ENCODE measurements at places on chromosomes 1 and 21. TPM values are rescaled to one million over a fixed set of nuclear protein-coding genes. Genes with fewer than 3 reads are reported as not detected.

KIF17 gene
- total RNA-seq: 0.09 TPM

GRCh38 chr1:202248861-202249260, 55.3 kb downstream of the LGR6 start:
- DNase-seq: no peak

GRCh38 chr1:116323491-116323890, 49.6 kb upstream of the ATP1A1 start:
- DNase-seq: no peak

LAPTM5 gene
- total RNA-seq: 184 TPM

DNA sequence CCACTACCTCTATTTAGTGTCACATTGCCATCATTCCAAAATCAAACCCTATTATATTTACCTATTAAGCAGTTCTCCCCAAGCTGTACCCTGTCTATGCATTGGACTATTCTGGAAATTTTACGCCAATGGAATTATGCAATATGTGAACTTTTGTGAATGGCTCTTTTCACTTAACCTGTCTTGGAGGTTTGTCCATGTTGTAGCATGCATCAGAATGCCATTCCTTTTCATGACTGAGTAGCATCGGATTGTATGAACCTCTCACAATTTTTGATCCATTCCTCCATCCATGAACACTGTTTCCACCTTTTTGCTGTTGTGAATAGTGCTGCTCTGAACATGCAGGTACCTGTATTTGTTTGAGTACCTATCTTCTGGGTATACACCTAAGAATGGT, 33.7 kb downstream of the FAM163A start:
- DNase-seq: no peak

GRCh38 chr1:109827466-109827865, 63.7 kb upstream of the EPS8L3 start:
- peak; percentile 0 for DNase-seq

EVA1B gene
- total RNA-seq: 10.7 TPM

DNA sequence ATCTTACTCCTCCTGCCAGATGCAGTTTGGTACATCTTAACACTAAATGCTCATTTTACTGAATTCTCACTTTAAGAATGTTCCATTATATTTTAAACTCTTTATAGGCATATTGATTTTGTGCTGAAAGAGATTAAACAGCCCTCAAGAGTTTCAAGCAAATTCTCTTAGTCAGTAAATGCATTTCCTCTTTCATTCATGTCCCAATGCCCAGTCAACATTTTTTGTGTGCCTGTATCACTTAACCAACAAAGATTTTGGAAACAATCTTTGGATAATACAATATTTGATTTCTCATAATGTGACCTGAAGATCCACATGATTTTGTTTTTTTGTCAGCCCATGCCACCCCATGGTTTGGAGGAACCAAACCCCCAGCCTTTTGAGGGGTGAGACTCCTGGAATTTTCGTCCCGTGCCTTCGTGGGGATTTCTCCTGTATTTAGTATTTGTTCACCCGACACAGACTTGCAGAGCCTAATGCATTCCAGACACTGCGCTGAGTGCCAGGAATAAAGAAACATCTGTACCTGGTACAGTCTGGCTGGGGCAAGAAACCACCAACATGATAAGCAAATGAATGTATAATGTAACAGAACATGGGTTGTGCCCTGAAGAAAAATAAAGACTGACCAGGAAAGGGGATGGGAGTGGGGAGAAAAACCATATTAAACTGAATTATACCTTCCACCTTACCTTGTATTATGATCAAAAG, 47.1 kb upstream of the ETS2 start:
- no peak for DNase-seq

- peak; percentile 39 for DNase-seq
Observed at GRCh38 chr1:206716870-206717673, 32.4 kb downstream of the MAPKAPK2 start.

- no peak for DNase-seq
Observed at GRCh38 chr1:216032284-216032683, 391.0 kb downstream of the USH2A start.

DNA sequence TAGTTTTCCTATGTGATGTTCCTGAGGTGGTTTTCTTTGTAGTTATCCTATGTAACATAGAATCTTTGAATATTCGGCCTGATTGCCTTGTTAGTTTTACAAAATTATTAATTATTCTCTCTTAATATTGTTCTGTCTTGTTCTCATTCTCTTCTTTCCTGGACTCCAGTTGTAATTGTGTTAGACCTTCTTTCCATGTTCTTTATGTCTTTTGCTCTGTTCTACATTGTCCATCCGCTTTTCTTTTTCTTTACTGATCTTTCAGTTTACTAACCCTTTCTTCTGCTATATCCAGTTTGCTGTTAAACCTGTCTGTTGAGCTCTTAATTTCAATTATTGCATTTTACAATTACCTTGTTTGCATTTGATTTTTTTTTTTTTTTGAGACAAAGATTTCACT, 89.3 kb downstream of the PEX14 start:
- DNase-seq: no peak

DNA sequence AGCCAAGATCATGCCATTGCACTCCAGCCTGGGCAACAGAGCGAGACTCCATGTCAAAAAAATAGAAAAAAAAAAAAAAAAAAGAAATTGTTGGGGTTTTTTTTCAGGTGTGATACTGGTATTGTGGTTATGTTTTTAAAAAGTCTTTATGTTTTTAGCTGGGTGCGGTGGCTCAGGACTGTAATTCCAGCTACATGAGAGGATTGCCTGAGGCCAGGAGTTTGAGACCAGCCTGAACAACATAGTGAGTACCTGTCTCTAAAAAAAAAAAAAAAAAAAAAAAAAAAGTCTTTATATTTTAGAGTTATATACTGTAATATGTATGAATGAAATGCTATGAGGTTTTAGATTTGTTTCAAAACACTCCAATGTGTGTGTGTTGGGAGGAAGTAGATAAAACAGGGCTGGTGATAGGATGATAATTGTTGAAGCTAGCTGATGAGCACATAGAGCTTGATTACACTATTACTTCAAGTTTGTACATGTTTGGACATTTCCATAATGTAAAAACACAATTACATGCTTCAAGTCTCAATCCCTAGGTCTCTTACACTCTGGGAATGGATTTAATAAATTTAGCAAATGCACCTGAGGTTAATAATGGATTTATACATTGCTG, 30.2 kb upstream of the ATP5PO start:
- no peak for DNase-seq

DNA sequence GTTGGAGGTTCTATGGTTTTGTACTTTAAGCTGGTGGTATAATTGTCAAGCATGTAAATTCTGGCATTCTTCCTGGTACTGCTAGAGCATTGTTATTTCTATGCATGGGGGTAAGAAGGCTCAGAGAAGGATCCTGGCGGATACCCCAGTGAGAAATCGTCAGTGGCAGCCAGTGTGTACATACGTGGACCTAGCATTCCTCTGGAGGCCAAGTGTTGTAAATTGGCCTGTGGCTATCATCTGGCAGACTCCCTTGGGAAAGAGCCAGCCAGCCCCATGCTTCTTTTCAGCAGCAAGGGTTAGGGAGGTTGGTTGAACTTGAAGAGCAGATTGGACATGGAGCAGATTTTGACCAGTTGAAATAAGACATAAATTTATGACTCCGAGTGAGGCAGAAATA, 5.2 kb upstream of the AGO3 start:
- no peak for DNase-seq

- DNase-seq: no peak
Observed at GRCh38 chr1:101278238-101278637, 41.4 kb downstream of the S1PR1 start.

- no peak for DNase-seq
Observed at GRCh38 chr1:205767248-205767647, 8.0 kb downstream of the RAB29 start.

DNA sequence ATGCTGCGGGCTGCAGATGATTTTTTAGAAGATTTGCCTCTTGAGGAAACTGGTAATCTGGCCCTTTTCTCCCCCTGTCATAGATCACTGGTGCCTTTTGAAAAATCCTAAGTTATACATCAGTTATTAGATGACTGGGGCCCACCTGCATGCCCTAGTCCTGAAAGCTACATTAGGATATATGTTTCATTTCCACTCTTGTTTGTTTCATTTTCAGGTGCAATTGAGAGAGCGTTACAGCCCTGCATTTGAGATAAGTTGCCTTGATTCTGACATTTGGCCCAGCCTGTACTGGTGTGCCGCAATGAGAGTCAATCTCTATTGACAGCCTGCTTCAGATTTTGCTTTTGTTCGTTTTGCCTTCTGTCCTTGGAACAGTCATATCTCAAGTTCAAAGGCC, 8.1 kb upstream of the IFI44 start:
- no peak for DNase-seq

GRCh38 chr1:180609643-180610555, 21.9 kb upstream of the XPR1 start:
- no peak for DNase-seq

- DNase-seq: no peak
Observed at GRCh38 chr1:170790175-170790574, 126.2 kb downstream of the PRRX1 start.

GRCh38 chr1:224929335-224930237, at the start of gene DNAH14:
Gene DNAH14 (plus strand): TSS chr1:224929675. CDS start chr1:224952703, 23,028 bp downstream.
- no peak for DNase-seq

GRCh38 chr1:209884665-209885117, 53.3 kb upstream of the SYT14 start:
- DNase-seq: peak; percentile 22

- no peak for DNase-seq
Observed at GRCh38 chr1:234409328-234409727, 36.1 kb downstream of the COA6 start.

SMPDL3B gene
- 0.37 TPM for total RNA-seq

PUM1 gene
- total RNA-seq: 121 TPM

GRCh38 chr1:6501279-6501813, 9.9 kb upstream of the PLEKHG5 start:
- DNase-seq: no peak

GRCh38 chr1:228861832-228862180, 126.5 kb downstream of the RHOU start:
- no peak for DNase-seq

- no peak for DNase-seq
Observed at GRCh38 chr1:66296370-66296769, 237.6 kb upstream of the SGIP1 start.

GRCh38 chr1:55316502-55316901, 101.3 kb upstream of the USP24 start:
- DNase-seq: no peak

GRCh38 chr1:162171111-162171510, 101.6 kb downstream of the NOS1AP start:
- no peak for DNase-seq

PADI4 gene
- total RNA-seq: not detected

GRCh38 chr1:27605796-27606707, 2.1 kb upstream of the AHDC1 start:
- DNase-seq: peak; percentile 42

DNA sequence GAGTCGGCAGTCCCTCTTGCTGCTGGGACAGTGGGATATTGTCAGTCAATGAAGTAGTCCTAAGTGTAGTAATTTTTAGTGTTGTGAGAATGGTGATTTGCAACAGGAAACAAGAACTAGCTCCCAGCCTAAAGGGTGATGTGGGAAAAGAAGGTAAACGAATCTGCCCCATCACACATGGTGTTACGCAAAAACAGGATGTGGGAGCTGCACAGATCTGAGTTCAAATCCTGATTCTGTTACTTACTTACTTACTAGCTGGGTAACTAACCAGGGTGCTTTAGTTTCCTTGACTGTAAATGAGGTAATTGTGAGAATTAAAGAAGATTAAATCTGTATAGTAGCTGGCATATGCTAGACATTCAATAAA, 22.3 kb downstream of the NAV1 start:
- DNase-seq: no peak

GRCh38 chr1:204216236-204216635, 2.4 kb upstream of the GOLT1A start:
- DNase-seq: no peak

CYP4A11 gene
- total RNA-seq: not detected

YIPF1 gene
- total RNA-seq: 14.8 TPM

- no peak for DNase-seq
Observed at GRCh38 chr21:15159382-15160020, 94.7 kb upstream of the NRIP1 start.

DNA sequence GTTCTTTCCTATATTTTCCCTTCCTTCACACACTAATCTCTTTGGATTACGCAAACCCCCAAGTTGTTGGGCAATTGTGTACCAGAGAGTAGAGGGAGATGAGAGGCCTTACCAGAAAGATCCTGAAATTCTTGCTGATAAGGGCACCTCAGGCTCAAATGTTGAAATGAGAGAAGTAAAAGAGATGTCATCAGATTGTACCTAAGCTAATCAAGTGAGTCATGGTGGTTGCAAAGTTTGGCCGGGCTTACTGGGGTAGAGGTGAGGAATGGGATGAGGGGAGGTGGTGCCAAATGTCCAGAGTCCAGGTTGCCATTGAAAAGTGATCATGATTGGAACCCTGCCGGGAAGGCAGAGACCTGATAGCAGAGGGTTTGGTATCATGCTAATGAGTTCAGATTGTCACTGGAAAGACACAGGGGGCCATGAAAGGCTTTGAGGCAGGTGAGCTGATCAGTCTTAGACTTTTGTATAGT, 43.1 kb downstream of the OPTC start:
- no peak for DNase-seq

- DNase-seq: no peak
Observed at GRCh38 chr1:177830531-177831135, 139.2 kb downstream of the SEC16B start.

PSMD4 gene
- 271 TPM for total RNA-seq

DNA sequence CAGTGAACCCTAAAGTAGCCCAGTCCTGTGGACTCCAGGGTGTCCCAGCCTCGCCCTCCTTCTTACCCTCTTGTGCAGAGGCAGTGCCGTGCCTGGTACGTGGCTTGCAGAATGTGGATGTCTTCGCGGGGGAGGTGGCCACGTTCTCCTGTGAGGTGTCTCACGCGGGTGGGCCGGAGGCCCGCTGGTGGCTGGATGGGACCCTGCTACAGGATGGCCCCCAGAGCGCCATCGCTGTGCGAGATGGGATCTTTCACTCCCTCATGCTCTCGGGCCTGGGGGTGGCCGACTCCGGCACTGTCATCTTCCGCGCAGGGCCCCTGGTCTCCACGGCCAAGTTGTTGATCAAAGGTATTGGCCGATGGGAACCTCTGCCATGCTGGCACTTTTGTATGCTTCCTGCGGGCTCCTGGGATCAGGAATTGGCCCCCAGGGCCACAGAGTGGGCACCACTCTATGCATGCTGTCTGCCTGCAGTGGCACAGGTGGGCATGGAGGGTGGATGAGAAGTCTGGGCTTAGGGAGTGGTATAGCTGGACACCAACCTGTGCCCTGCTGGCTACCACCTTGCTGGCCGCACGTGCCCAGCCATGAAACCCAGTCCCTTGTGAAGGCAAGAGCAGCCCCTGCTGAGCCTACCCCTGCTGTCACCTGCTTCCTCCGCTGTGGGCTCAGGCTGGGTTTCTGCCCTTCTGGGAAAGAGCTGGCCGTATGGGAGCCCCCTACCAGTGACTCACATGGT, 92.9 kb downstream of the TRIM11 start:
- no peak for DNase-seq
